ENCODE measurements at places on chromosomes 5 and 9.

GRCh38 chr5:112907166-112907631 lies 14.8 kb downstream of the REEP5 start:
- DNase-seq: no peak

DNA sequence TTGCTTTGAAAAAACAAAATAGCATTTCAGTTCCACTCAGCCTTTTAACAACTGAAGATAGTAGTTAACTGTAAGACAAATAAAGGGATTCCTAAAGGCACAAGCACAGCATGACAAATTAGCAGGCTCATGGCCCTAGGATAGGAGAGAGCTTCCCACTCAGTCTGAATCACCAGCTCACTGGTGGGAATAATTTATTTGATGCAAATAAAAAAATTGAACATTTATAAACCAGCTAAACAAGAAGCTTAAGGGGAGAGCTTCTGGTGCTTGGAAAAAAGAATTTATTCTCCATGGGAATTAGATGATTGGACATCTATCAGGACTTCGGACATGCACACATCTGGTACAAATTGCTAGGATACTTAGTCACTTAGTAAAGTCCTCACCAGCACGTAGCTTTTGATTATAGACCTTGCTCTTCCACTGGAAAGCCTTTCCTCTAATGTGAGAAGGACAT lies 294.1 kb upstream of the TNC start:
- DNase-seq: no peak

DNA sequence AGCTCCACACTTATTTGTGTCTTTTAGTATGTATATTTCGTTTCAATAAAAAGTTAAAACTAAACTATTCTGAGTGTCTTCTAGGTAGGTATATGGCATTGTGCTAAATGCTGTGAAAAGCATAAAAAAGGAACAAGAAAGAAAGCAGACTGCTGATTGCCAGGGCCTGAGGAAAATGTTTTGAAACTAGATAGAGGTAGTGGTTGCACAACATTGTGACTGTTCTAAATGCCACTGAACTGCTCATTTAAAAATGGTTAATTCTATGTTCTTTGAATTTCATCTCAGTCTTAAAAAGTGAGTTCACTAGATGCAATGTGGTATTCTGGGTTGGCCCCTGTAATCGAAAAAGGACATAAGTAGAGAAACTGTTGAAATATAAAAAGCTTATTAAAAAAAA lies 2.6 kb upstream of the ALAD start:
- no peak for DNase-seq

DNA sequence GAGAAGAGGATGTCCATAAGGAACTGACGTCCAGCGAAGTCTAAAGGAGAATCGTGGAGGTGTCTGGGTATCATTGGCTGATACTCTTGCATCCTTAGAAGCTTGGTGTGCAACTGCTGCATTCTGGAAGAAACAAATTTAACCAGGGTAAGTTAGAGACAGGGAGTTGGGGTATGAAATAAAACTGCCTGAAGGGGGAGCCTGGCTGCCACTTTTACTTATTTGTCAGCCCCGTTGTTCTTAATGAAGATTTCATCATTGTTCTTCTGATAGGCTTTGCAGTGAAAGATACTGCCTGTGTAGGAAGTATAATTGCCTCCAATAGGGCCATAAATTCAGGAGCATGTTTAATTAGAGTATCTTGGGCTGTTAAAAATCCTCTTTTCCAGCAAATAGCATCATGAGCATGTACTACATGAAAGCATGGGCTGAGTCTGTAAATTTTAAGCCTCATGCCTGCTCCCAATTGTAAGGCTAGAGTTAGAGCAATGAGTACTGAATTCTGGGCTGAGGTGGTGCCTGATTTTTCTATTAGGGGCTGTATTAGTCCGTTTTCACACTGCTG lies 1264.5 kb upstream of the ACO1 start:
- DNase-seq: peak; percentile 2

DNA sequence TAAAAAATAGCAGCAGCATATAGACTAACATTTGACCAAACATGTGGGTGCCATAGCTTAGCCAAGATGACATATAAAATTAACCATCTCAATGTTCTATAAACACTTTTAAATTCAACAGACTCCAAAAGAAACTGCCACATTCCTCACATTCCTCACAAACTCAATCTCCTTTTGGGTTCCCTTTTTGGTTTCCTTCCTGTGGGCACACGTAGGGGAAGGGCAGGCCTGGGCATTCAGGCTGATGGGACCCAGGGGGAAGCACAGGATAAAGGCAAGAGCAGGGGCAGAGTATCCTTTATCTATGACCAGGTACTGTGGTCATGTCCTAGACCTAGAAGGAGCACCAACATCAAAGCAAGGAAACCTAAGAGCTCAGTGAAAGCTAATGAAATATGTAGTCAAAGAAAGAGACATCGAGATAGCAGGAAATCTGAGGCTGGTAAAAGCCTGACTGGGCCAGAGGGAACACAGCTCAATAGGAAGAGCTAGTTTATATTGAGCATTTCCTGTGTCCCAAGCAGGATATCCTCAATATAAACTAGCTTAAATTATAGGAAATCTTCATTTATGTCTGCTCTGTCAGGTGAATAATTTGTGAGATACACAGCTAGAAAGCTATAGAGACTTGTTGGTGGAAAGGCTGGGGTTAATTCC lies 13.6 kb upstream of the ERAP1 start:
- no peak for DNase-seq

Data from GM19239 (cell line).